H4 (cell line): ENCODE measurements at places on chromosomes 5 and 9. TPM values are rescaled to one million over a fixed set of nuclear protein-coding genes. Genes with fewer than 3 reads are reported as not detected.

- DNase-seq: peak; percentile 45
Measured at GRCh38 chr9:95726756-95727155, 148.7 kb upstream of the ERCC6L2 start.

DNA sequence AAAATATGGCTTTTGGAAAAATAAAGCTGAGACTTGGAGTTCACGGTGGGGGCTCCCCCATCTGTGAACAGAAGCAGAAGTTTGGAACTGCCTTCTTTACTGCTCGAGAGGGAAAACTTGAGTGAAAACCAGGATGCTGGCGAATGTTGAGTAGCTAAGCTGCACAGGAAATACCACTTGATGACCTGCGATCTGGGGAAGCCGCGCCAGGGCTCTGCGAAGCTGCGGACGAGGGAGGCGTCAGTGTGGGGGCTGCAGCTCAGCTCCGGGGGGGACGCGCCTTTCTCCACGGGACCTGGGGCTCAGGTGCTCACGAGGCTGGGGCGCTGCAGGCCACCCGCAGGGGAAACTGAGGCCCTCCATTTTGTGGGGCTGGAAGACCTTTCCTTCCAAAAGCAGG, 62.3 kb downstream of the TENT4A start:
- DNase-seq: no peak

DNA sequence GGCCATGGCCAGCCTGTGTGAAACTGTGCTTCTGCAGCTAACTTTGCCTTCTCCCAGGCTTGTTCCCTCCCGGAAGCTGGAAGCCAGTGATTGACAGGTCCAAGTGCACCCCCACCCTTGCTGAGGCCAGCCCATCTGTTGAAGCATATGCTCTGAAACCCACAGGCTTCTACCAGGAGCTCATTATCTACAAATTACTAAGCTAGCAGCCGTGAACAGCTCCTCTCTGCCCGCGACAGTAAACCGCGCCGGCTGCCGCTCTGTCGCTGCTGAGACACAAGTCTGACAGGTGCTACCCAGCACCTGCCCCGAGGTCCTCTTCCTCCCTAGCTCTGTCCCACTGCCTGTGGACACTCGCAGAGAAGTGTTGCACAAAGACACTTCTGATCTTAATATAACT, 490.9 kb downstream of the GADD45G start:
- DNase-seq: no peak

The PCDH1 gene
- total RNA-seq: 1.2 and 6.6 TPM in 2 replicates

- no peak for DNase-seq
Measured at GRCh38 chr5:58211441-58211840, 248.4 kb downstream of the PLK2 start.

The RNF183 gene
- not detected in 2 replicates for total RNA-seq

GRCh38 chr5:65481635-65482295, at the start of gene ADAMTS6:
Gene ADAMTS6 (minus strand): TSS chr5:65481920. CDS start chr5:65473673, 8,247 bp downstream.
- DNase-seq: peak; percentile 94

The ALAD gene
- 6.3 and 6.5 TPM in 2 replicates for total RNA-seq

The PPP3R2 gene
- total RNA-seq: not detected in 2 replicates

DNA sequence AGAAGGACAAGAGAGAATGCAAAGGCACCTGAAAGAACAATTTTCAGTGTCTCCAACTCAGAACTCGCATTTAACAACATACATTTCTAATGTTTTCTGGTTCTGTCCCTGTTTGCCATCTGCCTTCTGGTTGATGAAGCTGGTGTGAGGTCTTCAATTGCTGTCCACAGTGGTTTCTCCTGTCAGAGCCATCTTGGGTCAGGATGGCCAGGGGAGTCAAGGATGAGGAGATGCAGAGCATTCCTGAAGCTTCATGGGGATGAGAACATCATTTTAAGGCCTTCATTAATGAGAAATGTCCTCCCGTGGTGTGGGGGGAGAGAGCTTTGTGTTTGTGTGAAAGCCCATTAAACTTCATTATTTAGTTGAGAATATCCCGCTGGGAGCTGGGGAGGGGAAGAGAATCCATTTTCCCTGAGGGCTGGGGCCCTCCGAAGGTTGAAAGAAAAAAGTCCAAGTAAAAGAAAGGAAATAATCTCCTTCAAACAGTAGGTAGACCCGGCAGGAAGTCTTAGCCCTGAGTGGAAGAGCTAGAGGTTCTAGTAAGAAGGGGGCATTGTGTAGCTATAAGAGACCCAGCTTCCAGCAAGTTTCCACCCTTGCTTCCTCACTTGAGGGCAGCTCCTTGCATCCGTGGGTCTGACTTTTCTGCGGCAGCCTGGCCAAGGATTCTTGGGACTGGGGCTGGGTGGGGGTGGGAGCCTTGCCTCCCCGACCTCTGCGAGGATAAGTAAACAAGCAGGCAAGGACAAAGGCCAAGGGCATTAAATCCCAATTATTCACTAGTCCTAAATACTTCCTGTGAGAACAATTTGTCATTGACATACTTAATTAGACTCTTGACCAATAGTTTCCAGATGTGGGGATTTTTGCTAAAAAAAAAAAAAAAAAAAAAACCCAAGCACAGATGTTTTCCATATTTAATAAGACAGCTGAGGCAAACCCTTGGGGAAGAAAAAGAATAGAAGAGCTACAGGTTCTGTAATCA, 119.2 kb downstream of the MSX2 start:
- DNase-seq: no peak

- no peak for DNase-seq
Measured at GRCh38 chr9:3628239-3628638, 102.4 kb upstream of the RFX3 start.

GRCh38 chr5:158899211-158899610, 200.5 kb downstream of the EBF1 start:
- no peak for DNase-seq

The GDA gene
- 3.7 and 4.4 TPM in 2 replicates for total RNA-seq

- DNase-seq: no peak
Measured at GRCh38 chr5:161614342-161614741, 67.8 kb upstream of the GABRB2 start.

- DNase-seq: no peak
Measured at GRCh38 chr5:17020678-17021601, 84.9 kb upstream of the MYO10 start.

DNA sequence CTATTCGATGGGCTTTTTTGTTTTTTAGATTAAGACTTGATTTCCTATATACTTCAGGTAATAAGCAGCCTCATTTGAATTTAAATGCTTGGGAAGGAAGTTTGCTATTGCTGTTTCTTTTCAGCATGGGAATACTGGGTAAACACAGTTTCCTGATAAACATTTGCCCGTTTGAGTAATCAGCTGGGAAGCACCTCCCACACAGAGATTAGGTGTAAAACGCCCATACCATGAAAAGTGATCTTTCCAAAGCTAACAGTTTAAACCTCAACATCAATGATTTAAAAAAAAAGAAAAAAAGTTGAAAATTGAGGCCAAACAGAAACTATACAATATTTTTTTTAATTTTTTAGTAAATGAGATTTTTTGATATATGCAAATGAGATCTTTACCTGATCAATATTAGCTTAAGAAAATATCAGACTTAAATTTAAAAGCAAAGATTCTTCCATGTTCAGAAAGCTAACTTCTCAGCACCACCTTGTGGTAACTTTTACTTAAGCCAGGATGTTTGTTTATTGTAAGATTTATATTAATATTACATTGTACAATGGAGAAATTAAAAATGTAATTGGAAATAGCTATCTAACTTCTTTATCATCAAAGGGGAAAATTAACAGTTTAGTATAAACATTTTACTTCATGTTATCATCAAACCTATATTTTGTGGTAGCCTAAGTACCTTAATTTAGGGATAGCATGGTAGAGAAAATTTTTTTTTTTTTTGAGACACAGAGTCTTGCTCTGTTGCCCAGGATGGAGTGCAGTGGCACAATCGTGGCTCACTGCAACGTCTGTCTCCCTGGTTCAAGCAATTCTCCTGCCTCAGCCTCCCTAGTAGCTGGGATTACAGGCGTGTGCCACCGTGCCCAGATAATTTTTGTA, 39.8 kb downstream of the F2RL2 start:
- DNase-seq: no peak

GRCh38 chr5:38803246-38803645, 42.6 kb upstream of the OSMR start:
- DNase-seq: no peak

GRCh38 chr9:2639786-2640185, 18.2 kb downstream of the VLDLR start:
- no peak for DNase-seq

The TAF11L10 gene
- not detected in 2 replicates for total RNA-seq

DNA sequence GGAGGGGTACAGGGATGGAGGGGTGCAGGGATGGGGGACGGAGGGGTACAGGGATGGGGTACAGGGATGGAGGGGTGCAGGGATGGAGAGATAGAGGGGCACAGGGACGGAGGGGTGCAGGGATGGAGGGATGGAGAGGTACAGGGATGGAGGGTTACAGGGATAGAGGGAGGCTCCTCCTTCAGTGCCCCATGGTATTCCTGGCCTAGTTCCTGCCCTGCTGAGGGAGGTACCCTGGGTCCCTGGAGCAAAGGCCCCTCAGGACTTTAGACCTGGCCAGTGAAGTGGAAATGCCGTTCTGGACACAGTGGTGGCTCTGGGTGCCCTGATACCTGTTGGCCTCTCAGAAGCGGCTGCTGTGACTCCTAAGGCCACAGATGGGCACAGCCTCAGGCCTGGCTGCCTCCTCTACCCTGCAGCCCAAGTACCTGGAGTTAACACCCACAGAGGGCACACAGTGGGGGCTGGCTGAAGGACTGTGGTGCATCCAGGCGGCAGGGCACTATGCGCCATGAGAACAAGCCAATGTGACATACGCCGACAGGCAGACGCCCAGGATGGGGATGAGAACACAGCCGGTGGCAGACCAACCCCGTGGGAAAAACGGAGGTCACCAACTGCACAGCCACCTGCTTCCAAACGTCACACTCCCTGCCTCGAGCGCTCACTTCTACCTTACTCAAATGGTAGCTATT, 8.4 kb downstream of the PTGES2 start:
- no peak for DNase-seq

- DNase-seq: no peak
Measured at GRCh38 chr5:107155707-107156106, 515.0 kb downstream of the EFNA5 start.

DNA sequence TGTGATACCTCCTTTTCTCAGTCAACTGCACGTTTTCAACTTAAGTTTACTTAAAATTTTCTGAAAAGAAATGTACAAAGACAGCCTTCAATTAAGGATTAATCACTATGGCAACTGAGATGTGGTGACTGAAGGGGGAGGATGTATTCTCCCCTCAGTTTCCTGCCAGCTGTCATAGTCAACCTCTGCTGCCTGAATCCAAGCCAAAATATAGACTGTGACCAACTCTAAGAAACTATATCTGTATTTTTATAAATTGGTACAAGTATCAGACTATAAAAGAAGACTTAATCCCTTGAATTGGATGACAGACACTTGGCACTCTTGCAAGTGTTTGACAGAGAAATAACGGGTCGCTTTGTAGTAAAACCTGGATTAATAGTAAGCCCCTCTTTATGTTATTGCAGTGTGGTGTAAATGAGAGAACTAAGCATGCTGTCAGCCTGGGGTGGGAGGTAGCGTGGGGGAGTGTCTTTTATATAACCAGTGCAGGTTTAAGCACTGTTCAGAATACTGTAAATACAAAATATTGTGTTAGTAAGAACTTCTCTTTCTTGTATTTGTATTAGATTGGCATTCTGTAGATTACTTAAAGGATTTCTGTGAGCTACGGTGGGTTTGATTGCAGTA, 106.4 kb downstream of the ERCC6L2 start:
- no peak for DNase-seq

GRCh38 chr9:37939575-37940095, 35.7 kb upstream of the SLC25A51 start:
- DNase-seq: no peak

The RASEF gene
- total RNA-seq: 0.08 TPM in 1 of 2 replicates, not detected in the other

The PKD2L2 gene
- not detected in 2 replicates for total RNA-seq

The PCDHGB6 gene
- total RNA-seq: 0.02 and 0.33 TPM in 2 replicates

DNA sequence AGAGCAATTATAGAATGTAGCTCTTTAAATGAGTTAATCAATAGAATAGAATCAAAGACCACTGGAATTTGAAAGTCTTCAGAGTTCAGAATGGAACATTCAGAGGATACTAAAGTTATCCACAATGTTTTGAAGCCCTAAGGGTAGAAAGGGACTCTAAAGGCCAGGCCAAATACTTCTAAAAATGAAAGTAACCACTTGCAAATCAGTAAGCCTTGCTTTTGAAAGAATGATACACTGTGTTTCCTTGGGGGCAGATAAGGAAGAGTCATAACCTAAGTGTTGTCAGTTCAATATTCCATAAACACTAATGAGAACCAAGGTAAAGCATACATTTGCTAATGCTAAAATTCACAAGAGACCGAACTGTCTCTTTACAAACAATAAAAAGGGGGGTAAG, 813.5 kb downstream of the PTPRD start:
- no peak for DNase-seq

The FLT4 gene
- total RNA-seq: 0.04 TPM in 1 of 2 replicates, not detected in the other

GRCh38 chr5:50827516-50828247, 161.2 kb downstream of the PARP8 start:
- no peak for DNase-seq

The EHMT1 gene
- total RNA-seq: 18.6 and 19.5 TPM in 2 replicates
